Fibroblast of the conjunctiva (primary cell): ENCODE measurements at places on chromosomes 1 and 21.

DNA sequence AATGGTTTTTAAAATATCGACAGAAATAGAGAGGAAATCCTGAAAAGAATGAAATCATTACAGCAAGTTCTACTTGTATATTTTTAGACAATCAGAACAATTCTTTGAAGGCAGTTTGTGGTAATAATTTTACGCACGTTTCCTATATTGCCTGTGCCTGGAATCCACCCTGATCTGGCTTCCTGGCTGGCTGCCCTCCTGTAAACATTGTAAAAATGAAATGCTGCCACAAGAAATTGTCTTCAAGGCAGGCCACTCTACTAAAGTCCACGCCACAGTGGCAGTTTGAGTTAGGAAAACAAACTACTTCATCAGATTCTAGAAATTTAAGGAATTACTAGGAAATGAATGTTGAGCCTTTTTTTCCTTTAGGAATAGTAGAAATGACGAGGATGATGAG, 454.5 kb upstream of the NR5A2 start:
- no peak for DNase-seq

GRCh38 chr1:240492832-240493440, 119.0 kb downstream of the GREM2 start:
- peak; percentile 42 for DNase-seq

- DNase-seq = no peak
Observed at GRCh38 chr1:6016191-6016865, 24.1 kb upstream of the NPHP4 start.

- peak; percentile 73 for DNase-seq
Observed at GRCh38 chr1:64343105-64343822, 126.7 kb upstream of the CACHD1 start.

DNA sequence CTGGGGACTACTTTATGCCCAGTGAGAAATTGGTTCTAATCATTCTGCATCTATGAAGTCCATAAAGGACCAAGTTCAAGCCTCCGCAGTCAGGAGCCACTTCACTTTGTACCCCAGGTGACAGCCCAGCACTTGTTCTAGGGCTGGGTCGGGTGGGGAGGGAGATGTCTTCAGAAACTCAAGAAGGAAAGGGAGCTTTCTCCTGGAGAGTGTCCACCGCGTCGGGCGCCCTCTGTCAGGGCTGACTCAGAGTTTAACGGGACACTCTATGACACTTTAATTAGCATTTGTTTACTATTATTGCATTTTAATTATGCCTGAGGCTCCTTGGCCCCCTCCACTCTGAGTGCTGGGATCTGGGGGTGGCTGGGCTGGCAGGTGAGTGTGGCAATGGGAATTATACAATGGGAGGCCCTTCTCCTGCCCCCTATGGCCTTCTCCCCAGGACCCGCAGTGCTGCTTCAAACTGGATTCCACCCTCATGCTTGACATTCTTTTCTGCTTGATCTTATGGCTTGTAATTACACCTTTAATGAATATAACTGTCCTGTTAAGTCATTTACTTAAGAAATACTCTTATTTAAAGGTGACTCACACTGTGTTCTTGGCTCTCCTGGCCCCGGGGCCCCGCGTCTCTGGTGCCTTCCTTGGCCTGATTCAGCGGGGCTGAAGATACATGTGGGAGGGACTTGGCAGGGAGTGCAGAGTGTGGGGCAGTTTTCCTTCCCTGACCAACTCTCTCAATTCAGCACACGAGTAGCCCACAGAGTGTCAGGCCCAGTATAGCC, 136.6 kb downstream of the PLXNA2 start:
- DNase-seq = peak; percentile 30

DNA sequence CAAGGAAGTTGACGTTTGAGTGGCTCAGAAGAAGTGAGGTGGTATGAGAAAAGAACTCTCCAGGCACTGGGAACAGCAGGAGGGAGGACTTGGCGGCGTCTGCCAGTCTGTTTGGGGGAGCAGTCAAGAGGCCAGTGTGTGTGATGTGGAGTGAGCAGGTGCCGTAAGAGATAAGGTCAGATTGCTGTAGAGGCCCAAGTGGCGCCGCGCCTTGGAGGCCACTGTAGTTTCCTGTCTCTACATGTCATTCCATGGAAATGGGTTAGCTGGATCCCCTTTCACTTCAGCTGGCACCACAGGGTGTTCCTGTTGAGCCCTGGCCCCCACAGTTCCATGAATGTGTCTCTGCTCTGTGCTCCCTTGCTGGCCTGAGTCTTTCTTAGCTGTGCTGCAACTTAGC, 35.5 kb upstream of the PTPRF start:
- DNase-seq = no peak

DNA sequence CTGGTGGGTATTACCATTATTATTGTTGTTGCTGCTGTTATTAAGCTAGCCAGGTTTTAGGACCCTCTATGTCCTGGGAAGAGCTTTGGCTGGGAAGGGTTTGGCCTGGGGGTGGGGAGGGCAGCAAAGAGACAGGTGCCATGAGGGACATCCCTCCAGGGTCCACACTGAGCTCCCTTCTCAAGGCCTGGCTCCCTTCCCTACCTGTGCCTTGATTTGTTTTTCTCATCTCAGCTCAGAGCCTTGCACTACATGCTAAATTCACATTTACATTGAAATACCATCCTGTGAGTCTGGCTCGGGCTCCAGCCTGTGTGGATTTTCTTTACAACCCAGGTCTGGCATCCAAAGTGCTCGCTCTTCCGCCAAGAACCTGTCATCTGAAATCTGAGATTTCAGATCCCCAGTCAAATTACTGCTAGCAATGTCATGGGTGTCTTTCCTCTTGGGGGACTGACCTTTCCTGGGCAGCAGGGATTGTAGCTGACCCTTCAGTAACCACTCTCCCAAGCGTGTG, 536.3 kb downstream of the PTPRU start:
- no peak for DNase-seq

DNA sequence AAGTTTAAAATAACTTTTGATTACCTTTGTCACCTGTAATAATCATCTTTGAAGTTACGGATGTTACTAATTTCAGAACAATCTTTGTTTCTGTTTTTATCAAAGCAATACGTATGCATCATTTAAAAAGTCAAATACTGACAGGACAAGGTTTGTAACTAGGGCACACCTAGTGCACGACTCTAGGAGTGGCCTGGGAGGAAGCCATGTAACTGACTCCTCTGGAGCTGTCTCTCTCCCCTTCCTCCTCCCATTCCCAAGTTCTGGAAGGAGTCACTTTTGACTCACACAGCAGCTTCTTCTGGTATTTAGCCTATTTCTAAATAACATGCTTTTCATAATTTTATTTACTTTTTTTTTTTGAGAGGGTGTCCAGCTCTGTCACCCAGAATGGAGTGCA, 11.8 kb upstream of the RAP1GAP start:
- no peak for DNase-seq

GRCh38 chr1:2181271-2181670, 13.3 kb downstream of the FAAP20 start:
- no peak for DNase-seq

- DNase-seq = no peak
Observed at GRCh38 chr1:153742411-153743142, 14.7 kb downstream of the INTS3 start.

DNA sequence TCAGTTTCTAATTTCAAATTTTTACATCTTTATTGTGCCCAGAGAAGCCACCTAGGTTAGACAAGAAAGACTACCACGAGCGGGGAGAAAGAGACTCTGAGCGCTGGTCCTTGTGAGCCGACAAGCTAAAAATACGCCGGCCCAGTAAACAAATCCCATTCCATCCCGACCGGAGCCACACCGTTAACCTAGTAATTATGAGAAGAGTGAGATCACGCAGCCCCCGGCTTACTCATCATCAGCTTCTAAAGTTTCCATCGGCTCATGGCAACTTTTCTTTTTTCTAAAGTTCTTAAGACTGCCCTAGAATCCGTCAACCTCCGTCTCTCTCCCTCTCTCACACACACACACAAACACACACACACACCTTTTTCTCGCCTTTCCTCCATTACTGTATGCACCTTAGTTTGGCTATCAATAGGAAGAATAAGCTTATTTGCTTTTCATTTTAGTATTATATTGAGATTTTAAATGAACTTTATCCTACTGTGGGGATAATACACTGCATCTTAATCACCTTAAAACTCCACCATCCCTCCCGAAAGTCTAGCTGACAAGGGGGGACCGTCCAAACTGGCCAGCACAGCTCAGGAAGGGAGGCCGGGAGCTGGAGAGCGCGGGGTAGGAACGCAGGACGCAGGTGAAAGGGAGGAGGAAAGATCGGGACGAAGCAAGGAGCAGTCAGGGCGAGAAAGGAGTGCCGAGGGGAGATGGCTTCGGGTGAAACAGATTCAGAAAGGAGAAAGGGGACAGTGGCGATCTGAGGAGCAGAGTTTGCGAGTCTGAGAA, 728 bp downstream of the OTUD7B start:
- DNase-seq = peak; percentile 47

GRCh38 chr1:3321559-3322449, 132.7 kb upstream of the ARHGEF16 start:
- DNase-seq = no peak

DNA sequence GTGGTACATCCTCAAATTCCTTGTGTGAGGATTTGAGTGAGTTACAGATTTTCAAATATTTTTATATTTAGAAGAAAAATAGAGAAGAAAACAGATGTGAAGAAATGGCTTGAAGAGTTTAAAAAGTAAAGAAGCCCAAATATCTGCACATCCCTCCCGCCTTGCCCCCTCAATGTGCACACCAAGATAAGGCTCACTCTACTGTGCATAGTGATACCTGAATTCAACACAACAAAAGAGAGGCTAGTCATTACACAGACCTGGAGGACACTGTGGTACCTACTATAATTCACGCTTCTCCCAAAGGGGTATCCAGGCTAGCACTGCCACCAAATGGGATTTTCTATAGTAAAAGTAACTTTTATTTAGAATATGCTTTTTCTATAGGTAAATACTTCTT, 44.0 kb upstream of the SYT2 start:
- DNase-seq = no peak

DNA sequence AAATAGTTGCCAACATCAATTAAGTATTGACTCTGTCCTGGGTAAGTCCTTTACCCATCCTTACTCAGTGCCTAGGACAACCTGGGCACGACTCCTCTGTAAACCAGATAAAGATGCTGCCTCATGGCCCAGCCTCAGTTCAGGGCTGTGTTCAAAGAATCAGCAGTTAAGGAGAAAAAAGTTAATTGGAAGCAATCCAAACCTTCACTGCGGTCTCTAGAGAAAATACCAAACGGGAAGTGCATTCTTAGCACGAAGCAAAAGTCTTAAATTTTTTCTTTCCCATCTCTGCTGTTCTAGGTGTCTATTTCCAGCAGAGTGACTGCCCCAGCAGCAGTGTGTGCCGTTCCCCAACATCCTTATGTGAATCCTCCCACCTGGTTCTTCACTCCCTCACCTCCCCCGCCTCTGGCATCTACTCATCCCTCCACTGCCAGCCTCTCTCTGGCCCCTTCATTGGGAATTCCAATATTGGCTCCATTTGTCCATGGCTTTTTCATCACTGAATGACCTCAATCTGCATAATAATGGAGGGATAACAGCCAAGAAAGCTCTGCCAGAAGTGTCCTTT, 23.2 kb downstream of the KANK4 start:
- peak; percentile 48 for DNase-seq

- no peak for DNase-seq
Observed at GRCh38 chr1:175734642-175735041, 8.8 kb downstream of the TNR start.

GRCh38 chr1:99292886-99293285, 28.6 kb downstream of the PLPPR4 start:
- DNase-seq = no peak

GRCh38 chr1:19028110-19028509, 71.6 kb upstream of the IFFO2 start:
- DNase-seq = no peak

DNA sequence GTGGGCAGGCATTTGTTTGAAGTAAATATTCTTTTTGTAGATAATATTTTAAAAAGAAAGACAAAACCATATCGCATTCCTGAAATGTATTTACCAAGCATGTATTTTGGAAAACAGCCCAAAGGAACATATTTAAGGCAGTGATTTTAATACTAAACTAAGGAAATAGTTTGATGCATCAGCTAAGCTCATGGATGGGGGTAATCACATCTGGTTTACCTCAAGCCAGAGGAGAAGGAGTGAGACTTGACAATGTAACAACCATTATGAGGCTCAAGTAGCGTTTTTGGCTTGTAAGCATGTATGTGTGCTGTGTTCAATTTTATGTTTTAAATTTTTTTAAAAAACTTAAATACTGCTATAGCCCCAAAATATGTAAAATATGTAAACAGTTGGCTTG, 390.5 kb downstream of the DISC1 start:
- DNase-seq = no peak

DNA sequence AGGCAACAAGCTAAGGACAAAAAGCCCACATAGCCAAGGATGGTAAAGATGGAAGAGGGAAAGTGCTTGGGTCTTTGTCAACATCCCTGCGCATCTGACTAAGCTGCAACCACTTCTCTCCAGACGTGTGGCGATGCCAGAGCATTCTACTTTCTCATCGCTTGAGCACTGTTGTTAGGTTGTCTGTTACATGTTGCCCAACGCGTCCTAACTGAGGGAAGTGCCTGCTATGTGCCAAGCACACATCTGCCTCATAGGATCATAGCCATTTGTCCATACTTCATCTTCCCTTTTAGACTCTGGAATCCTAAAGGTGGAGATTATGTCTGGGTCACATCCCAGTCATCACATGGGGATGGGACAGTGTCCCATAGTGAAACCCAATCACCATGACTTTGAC, 464.9 kb downstream of the MATN1 start:
- DNase-seq = no peak

DNA sequence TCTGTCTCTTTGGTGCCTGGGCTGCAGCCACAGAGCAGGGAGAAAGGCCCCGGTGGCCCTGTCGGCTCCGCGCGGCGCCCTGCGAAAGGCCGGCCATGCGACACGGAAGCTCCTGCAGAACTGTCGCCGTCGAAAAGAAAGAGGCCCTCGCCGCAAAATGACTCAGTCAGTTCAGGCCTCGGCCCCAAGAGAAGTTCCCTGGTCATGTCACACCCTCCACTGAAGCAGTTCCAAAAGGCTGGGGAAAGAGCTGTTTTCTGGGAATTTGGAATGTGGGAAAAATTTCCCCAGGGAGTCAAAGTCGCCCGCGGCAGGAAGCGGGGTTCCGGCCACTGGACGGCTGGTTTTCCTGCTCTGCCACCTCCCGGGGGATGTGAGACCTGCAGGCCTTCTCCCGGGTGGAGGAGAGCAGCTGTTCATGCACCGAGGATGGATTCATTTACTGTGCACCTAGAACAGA, 115.8 kb upstream of the ZNF678 start:
- DNase-seq = no peak

GRCh38 chr1:109441069-109441468, 14.8 kb upstream of the PSMA5 start:
- DNase-seq = peak; percentile 51

- DNase-seq = no peak
Observed at GRCh38 chr1:205554026-205554811, 49.8 kb downstream of the CDK18 start.

GRCh38 chr1:85019994-85020393, 23.1 kb upstream of the MCOLN2 start:
- DNase-seq = peak; percentile 61

- no peak for DNase-seq
Observed at GRCh38 chr1:30810416-30811080, 53.0 kb upstream of the LAPTM5 start.
